Mammary epithelial cell (primary cell): ENCODE measurements at places on chromosomes 12 and 14.

- DNase-seq = no peak
These were observed 24.0 kb upstream of the KRT78 start for GRCh38 chr12:52872644-52873389.

- DNase-seq = no peak
These were observed 1317.4 kb upstream of the TMEM132C start for GRCh38 chr12:126949558-126949957.

GRCh38 chr14:99119554-99120525 lies 152.2 kb downstream of the BCL11B start:
- no peak for DNase-seq

DNA sequence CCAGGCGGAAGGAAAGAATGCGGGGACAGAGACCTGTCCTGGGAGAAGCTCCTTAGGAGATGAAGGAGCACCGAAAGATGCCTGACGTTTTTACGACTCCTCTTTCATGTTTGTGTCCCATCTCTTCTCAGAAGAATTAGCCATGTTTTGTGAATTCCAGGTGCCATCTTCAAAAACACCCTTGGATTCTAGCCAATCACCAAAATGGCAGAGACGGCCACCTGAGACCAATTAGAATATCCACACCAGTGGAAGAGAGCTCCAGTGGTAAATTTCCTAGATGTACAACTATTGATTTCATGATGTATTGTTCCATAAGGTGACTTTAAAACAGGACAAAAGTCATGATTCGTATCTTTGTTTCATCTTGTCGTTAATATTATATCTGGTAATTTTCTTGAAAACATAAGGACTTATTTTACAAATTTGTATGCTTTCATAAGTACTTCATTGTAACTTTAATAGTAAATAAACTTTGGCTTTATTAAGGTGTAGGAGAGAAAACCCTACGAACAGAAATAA lies 62.3 kb upstream of the NUDT4 start:
- no peak for DNase-seq

GRCh38 chr14:72787841-72788240 lies 106.1 kb downstream of the DPF3 start:
- DNase-seq = no peak

GRCh38 chr12:123149501-123150274 lies 1.2 kb downstream of the PITPNM2 start:
- no peak for DNase-seq

DNA sequence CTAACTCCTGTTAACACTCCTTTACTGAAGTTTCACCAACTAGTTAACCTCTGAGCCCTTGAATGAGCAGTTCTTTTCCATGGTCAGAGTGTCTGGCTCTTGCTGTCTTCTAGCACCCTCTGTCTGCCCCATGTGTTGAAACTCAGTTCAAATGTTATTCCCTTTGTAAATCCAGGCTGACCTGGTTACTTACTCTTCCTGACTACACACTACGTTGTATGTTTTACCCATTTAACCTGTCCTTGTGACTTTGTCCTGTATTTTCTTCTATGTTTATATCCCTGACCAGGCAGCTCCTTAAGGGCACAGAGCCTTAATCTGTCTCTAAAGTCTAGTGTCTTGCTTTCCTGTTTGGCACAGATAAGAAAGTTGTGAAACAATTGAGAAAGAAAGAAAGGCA lies 389.0 kb upstream of the RPL10L start:
- peak; percentile 38 for DNase-seq

DNA sequence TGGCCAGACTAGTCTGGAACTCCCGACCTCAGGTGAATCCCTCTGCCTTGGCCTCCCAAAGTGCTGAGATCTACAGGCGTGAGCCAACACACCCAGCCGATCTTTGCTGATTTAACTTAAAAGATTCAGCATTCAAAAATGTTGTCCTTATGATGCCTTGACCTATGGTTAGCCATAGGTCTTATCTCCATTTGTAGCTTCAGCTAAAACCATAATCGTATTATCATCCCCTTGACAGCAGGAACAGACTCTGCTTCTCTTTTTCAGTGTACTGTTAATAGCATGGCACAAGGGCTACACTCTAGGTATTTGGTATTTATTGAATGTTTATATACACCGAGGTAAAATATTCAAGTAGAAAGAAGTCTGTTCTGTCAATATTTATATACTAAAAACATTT lies 15.3 kb downstream of the CCDC62 start:
- DNase-seq = no peak
